ENCODE measurements at places on chromosomes 2 and 18.

DNA sequence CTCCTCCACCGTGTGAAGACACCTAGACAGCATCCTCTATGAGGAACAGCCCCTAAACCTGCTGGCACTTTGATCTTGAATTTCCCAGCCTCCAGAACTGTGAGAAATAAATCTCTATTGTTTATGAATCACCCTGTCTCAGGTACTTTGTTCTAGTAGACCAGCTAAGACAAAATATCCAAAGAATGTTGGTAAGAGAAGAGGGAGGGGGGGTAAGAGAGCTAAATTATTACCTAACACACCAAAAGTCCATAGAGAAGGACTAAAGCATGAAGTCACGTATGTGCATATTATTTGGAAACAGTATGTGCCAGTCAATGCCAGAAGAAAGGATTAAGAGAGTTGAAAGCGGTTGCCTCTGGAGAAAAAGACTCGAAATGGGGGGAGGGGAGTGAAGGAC lies 211.0 kb downstream of the SP3 start:
- DNase-seq, result no peak

- DNase-seq, result no peak
These were observed 467.7 kb upstream of the CELF4 start for GRCh38 chr18:38033282-38033681.

- DNase-seq, result no peak
These were observed 70.5 kb downstream of the ID2 start for GRCh38 chr2:8752385-8752784.

- DNase-seq, result no peak
These were observed 6.6 kb downstream of the CNNM4 start for GRCh38 chr2:96767135-96767871.

DNA sequence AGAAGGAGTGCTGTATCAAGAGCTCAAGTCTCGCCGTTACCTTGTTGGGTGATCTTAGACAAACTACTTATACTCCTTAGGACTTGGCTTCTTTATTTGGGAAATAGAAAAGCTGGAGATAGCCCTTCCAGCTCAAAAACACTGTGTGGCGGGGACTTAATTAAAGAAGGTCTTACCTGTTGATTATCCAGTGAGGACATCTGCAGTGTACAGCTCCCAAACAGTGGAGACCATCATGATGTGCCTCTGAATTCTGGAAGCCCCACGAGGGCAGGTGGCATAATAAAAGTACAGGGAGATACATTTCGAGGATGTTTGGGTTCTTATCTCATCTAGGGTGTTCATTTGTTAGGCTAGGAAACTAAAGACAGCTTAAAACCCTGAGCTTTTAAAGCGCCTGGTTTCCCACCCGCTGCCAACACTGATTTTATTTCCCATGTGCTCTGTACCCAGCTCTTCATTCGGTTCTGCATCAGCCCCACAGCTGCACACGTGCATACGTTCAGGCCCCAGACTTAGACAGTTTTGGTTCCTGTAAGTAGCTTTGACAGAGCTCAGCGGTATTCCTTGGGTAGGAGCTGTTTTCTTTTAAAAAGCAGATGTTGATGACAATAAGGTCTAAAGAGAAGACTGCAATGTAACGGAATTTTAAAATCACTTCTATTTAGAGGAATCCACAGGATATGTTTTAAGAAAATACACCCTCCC lies 80.5 kb upstream of the SIX2 start:
- DNase-seq, result no peak

DNA sequence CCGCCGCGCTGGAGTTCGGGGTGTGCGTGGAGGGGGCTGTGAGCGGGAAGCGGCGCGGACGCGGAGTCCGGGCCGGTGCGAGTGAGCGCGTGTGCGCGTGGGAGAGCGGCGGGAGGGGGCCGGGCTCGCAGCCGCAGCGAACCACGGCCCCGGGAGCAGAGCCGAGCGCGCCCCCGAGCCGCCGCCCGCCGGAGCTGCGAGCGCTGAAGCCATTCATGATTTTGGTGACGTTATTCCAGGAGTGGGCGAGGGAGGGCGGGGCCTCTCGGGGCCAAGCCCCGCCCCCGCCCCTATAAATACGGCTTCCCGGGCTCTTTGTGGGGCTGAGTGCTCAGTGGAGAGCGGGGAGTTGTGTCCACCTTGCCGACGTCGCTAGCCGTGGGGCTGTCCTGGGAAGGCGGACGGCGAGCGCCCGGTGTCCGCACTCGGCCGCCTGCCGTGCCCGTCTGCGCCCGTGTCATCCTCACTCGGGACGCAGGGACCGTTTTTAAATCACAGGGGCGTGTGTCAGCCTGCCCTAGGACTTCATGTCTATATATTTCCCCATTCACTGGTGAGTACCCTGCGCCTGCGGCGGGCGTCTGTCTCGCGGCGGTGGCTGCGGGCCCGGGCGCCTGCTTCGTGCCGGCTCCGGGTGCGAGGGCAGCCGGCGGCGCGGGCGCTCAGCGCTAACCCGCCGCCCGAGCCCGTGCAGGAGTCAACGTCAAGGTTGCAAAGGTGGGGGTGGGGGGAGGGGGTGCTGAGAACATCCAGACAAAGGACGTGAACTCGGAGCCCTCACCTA lies at the start of gene LBH:
Gene LBH (plus strand): TSS at position 323 of the 784 bp plus-strand sequence. CDS start 205 bp downstream, at position 528.
- peak; percentile 23 for DNase-seq

GRCh38 chr2:45586600-45586999 lies 24.5 kb downstream of the SRBD1 start:
- no peak for DNase-seq

GRCh38 chr2:161367675-161368074 lies 48.4 kb upstream of the TBR1 start:
- DNase-seq, result no peak

DNA sequence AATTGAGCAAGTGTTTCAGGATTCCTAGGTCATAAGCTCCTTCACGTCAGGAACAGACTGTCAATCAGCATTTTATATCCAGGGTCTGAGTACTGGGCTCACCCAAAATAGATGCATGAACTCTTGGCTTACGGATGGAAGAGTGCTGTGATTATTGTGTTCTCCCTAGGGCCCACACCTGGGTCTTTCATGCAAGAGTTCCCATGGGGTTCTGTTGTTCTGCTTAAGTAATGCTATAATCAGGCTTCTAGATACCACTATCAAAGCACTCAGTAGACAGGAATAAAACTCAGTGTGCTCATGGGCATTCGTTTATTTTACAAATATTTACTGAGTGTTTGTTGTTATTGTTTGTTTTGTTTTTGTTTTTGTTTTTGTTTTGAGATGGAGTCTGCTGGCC lies 46.4 kb upstream of the PMAIP1 start:
- DNase-seq, result no peak
